ENCODE measurements at places on chromosomes 1 and 21.

DNA sequence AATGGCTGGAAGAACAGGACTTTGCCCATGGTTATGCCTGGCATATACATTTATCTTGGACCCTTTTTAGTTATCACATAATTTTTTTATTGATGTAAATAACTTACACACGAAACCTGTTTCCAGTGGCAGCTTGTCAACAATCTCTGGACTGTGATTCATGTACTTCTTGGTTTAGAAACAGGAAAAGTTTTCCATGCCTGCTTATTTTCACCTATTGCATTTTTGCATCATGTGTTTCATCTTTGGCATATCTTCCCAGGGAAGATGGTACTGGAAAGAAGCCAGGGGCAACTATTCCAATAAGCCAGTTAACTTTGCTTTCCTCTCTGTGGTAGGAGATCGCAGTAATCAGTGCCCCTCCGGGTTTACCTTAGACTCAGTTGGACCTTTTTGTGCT lies 210.3 kb downstream of the TPR start:
- DNase-seq = no peak

- DNase-seq = no peak
These were observed 65.4 kb downstream of the MATN1 start for GRCh38 chr1:30658014-30658336.

GRCh38 chr1:186093437-186093836 lies 281.6 kb downstream of the TPR start:
- no peak for DNase-seq

DNA sequence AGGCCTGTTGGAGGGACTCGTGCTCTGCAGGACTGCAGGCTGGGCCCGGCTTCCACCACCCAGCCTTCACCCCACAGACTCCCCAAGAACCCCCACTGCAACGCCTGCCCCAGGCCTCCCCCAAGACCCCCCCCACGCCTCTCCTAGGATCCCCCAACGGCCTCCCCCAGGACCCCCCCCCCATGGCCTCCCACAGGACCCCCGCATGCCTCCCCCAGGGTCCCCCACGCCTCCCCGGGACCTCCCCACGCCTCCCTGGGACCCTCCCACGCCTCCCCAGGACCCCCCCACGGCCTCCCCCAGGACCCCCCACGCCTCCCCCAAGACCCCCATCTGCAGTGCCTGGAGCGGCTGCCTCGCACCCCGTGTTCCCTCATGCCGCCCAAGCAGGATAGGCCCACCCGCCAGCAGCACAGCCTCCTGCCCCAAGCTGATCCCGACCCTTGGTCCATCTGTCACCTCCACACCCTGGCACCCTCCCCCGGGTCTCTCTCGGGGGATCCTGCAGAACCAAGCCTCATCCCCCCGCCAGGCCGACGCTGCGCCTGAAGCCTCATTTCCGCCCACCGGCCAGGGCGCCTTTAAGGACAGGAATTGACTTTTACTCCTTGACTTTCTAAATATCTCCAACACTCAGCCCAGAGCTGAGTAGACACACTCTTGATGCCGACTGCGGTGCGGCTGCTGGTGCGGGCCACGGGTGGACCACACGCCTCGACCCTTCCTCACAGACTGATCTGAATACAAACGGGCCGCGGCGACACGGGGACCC lies 14.1 kb upstream of the RNF223 start:
- DNase-seq = no peak

DNA sequence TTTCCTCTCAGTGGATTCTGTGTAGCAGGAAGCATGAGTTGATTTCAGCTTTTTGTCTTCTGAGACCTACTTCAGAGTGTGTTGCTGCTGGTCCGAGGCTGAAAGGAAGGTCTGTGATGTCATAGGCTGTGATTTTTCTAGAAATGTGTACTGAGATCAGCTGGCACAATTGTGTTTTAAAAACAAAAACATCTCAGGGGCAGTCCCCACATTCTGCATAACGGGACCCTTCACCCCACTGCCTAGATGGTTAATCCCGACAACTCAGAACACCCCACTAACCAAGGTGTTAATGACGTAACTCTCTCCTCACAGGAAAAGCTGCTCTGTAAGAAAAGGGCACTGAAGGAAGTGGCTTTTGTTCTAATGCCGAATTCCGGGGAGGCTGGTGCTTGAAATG lies 59.8 kb upstream of the PPP2R5A start:
- no peak for DNase-seq

- DNase-seq = peak; percentile 45
These were observed 2.1 kb downstream of the GNAT2 start for GRCh38 chr1:109617291-109617801.

DNA sequence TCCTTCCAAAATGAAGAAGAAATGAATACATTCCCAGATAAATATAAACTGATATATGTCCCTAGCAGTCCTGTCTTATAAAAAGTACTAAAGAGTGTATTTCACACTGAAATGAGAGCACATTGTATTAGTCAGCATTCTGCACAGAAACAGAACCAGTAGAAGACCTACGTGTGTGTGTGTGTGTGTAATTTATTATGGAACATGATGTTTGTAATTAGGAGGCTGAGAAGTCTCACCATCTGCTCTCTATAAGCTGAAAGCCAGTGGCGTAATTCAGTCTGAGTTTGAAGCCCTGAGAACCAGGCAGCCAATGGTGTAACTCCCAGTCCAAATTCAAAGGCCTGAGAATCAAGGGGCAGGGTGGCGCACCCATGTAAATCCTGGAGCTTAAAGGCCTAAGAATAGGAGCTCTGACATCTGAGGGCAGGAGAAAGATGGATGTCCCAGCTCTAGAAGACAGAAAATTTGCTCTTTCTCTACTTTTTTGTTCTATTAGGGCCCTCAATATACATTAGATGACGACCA lies 146.5 kb upstream of the LYPLAL1 start:
- no peak for DNase-seq

DNA sequence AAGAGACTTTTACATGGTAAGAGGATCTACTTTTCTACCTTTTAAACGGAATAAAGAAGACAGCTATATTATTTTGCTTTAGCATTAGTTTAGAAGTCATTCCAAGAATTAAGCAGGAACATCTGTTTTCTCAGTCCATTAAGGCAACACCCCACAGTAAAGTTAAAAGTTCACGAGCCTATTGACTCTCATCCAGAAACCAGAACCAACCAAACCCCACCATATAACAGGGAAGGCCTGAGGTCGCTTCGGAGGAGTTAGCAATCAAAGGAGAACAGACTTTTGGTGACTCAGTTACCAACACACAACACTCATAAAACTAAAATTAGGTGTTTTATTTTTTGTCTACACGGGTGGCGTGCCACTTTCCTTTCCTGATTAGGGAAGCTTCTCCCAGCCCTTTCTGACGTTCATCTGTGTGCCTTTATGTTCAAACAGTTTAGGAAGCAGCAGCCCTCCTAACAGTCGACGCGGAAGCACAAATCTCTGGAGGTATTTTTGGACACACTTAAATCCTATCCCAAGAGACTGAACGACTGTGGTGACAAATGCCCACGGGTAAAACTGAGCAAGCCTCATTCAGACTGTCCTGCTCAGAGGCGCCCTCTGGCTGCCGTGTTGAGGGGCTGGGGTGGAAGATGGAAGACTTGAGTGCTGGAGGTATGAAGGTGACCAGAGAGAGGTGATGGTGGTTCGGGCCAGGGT lies 8.6 kb upstream of the PLA2G2C start:
- DNase-seq = peak; percentile 74

- DNase-seq = no peak
These were observed 8.5 kb downstream of the ERG start for GRCh38 chr21:38489729-38490128.

DNA sequence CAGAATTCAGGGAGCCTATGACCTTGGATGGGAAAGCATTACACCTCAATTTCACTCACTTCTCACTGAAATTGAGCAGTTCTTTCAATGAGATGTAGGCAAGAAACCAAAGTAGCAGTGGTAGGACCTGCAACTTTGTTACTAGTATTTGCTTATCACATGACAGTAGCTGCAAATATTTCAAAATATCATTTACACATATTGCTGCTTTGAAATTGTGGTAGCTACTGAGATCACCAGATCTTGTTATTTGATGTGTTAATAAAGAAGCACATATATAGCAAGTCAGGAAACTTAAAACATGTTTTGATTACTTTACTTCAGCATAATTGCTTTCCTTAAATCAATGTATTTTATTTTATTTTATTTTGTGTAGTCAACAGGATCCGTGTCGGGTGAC lies 12.9 kb downstream of the LDLRAD2 start:
- no peak for DNase-seq

DNA sequence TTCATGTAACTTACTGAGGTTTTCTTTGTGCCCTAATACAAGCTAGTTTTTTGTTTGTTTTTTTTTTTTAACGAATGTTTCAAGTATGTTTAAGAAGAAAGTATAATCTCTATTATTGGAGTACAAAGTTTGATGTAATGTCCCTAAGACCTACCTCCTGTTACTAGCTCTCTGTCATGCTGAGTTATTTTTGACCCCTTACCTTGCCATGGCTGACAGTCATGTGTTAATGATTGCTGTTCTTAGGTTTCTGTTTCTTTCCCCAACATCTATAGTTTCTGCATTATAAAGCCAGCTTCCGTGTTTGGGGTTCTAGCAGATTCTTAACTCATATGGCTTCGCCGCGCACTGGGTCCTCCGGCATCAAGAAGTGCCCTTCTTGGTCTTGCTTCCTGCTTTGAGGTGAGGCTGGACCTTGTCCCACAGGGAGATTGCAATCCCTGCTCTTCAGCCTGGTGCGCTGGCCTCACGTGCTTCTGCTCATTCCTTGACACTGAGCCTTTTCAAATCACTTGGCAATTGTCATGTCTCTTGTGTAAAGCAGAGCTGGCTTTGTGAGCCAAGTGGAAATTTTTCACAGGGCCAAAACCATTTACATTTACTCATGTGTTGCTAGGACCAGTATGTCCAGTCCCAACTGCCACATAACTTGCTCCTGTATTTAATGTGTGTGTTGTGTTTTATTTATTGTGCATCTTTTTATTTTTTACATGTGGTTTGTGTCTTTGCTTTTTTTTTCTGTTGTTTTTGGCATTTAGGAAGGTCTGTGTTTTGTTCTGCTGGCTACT lies 135.0 kb upstream of the COL6A1 start:
- no peak for DNase-seq

- no peak for DNase-seq
These were observed 19.7 kb upstream of the FASLG start for GRCh38 chr1:172638885-172639831.

DNA sequence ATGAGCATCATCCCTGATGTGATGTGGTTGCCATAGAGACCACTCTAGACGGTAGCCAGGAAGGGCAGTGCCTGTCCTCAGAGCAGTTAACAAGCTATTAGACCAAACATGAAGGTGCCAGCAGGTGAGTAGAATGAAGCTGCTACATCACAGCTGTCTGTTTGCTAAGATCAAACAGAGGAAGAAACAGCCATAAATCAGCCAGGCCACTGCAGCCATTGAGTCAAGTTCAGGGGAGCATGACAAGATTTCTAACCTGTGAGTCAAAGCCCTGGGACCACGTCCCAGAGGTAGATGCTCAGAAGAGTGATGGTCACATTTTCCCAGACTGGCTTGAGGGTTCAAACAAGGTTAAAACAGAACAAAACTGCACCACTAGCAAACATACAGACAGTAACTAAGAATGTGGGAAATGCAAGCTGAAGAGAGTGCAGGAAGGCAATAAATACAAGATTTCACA lies 450.6 kb upstream of the DAB1 start:
- no peak for DNase-seq

- DNase-seq = no peak
These were observed 41.7 kb downstream of the LRP8 start for GRCh38 chr1:53285969-53286760.

GRCh38 chr1:29684141-29684540 lies 447.8 kb downstream of the PTPRU start:
- no peak for DNase-seq

DNA sequence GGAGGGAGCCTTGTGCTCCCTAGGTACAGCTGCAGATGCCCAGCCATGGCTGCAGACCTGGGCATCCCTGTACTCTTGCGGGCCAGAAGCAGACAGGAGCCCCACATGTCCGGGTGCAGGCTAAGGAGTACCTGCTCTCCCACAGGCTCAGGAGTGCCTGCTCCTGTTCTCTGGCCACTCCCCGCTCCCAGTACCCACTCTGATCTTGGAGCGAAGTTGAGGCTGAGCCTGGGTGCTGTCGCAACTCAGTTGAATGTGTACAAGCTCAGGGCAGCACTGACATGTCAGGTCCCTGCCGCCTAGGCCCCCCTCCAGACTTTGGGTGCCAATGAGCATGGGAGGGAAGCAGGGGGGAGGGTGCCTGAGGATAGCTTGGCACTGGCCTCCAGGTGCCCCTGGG lies 666.9 kb downstream of the PLPP3 start:
- DNase-seq = no peak

DNA sequence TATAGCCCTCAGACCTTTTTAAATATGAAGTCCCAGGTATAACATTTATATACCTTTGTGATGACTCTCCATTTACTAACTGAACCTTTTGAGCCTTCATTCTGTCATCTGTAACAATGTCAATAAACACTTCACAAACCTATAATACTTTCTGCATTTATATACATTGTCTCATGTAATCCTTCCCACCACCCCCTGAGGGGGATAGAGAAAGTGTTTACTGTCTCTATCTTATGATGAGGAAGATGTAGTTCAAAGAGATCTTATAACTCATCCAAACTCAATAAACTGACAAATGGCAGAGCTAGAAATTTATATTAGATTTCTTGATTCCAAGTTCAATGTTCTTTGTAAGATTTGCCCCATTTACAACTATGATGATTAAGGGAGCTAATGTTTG lies 48.3 kb upstream of the CR2 start:
- DNase-seq = no peak

GRCh38 chr1:99643021-99643779 lies 2.7 kb upstream of the PALMD start:
- no peak for DNase-seq

GRCh38 chr1:93623436-93623835 lies 58.2 kb downstream of the BCAR3 start:
- no peak for DNase-seq

- DNase-seq = no peak
These were observed 573.8 kb upstream of the NR5A2 start for GRCh38 chr1:199453723-199454122.

GRCh38 chr1:220742520-220742919 lies 5.6 kb upstream of the MTARC2 start:
- no peak for DNase-seq

DNA sequence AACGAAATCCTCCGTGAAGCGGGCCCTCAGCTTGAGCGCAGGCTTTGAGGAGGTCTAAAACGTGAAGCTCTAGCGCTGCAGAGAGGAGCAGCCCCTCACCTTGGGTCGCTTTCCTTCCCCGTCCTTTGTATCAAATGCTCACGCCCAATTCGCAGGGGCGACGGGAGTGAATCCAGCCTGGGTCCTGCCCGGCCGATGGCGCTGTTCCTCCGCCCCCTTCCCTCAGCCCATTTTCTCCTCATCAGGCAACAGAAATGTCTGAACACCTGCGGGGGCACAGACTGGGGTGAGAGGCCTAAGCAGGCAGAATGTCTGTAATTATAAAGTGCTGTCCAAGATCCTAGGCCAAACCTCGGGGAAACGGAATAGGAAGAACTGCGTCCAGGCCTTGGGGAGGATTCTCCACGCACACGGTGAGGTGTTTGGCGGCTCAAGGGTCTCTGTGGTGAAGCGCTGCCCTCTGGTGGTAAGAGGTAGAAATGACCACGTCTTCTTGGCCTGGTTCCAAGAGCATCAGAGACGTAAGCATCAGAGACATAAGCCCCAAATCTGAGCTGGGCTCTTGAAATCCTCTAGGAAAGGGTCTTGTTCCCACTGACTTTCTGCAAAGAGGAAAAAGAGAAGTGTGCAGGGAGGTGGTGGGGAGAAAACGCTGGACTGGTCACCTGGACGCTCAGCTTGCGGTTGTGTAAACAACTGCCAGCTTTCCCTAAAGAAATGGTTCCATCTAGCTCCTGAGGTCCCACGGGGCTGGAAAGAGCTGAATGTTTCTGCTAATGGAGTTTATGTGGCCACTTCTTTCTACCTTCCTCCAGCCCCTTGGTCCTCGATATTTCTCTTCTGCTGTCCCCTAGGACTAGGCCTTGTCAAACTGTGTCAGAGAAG lies 92.1 kb upstream of the CD53 start:
- DNase-seq = peak; percentile 87

Data from neural progenitor cell (in vitro differentiated cells).